Mucosa of gallbladder (tissue), 1 donor: ENCODE measurements at places on chromosomes 4 and X. TPM values are rescaled to one million over a fixed set of nuclear protein-coding genes. Genes with fewer than 3 reads are reported as not detected.

The GAB1 gene
- total RNA-seq: 47.9 TPM

- DNase-seq: no peak
These were observed 25.0 kb downstream of the MEPE start for GRCh38 chr4:87857789-87858188.

GRCh38 chrX:136646602-136647239, 1.2 kb upstream of the CD40LG start:
- DNase-seq: no peak

- DNase-seq: no peak
These were observed 1.4 kb upstream of the GPR173 start for GRCh38 chrX:53047228-53047627.
